Substantia nigra (tissue), 51 donors: ENCODE measurements at places on chromosomes 11 and 22.

- no peak for DNase-seq
These were observed 75.4 kb downstream of the AASDHPPT start for GRCh38 chr11:106152824-106153223.

GRCh38 chr11:72581067-72581466 is 93.2 kb downstream of the PDE2A start:
- DNase-seq, result no peak

DNA sequence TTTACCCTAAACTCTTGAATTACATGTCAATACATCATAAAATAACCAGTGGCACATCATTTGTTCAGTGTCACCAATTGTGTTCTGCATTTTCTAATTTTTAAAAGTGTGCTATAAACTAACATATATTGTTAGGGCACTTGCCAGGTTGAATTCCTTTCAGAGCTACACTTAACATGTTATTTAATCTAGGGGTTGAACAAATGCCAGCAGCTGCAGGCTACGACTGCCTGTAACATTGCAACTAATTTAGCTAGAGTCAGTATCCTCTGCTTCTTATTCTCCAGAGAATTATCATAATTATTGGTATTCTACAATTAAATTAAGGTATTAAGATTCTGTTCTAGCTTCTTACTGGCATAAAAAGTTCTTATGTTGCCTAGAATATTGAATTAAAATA is 46.4 kb upstream of the ARHGAP42 start:
- DNase-seq, result no peak

DNA sequence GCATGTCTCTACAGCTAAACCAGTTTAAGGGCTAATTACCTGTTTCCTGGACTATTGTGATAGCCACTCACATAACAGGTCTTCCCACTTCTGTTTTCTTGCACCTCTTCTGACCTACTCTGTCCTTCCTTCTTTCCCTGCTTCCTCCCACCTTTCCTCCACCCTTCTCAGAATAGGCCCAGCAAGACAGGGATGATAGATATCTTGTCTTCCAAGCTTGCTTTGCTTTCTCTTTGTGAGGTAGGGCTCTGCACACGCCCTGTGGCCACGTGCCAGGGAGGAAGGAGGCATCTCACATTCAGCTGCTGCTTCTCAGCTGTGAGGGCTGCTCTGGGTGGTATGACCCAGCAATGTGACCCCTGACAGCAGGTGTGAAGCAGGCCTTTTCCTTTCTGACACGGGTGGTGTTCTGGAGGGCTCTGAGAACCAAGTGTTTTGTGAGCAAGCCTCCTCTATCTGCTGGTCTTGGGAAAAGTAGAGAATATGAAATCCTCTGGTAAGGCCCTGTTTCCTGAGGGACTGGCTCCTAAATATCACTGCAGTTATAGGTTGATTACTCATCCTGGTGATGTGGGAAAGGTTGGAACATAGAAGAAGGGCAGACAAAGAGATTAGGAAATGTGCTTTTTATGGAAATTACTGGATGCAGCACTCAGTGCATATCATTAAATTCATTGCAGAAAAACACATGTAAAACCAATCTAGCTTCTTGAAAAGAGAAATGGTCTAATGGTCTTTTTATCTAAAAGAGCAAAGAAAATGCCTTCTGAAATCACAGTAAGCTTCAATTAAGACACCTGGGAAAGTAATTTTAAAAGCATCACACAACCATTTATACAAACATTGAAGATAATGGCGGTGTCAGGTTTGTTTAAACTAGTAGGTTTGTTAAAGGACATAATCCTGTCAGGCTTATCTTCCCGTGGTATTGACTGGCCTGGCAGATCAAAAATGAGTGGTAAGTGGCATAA is 8.5 kb downstream of the AMOTL1 start:
- DNase-seq, result no peak

DNA sequence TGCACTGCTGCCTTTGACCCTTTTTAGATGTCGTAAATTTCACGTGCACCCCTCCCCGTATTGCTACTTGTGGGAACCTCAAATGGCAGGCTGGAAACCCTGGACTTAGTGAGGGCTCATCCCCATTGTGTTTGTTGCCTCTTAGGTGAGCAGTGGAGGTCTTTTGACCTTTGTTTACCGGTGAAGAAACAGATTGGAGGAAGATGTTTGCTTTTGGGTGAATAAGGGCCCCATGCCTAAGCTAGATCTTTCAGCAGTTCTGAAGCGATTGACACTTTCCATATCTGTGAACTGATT is 782 bp downstream of the SMARCB1 start:
- DNase-seq, result no peak

DNA sequence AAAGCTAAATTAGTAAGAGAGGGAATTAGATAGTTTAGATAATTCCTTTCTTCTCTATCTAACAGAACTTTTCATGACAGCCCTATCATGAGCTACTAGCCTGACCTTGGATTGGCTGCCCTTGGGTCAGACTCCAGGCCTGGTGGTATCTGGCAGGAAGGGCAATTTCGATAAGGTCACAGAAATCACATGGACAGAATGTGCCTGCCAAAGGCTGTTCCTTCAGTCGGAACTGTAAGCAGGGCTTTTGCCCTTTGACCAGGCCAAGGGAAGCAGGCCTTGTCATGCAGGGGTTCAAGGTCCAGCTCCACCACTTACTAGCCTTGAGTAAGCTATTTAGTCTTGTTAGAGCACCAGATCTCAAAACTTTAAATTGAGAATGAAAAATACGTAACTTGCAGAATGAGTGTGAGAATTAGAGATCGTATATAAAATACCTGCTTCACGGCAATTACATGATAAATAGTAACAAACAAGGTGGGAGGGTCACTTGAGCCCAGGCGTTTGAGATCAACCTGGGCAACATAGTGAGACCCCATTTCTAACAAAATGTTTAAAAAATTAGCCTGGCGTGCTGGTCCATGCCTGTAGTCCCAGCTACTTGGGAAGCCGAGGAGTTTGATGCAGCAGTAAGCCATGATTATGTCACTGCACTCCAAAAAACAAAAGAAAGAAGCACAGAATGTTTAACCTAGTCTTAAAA is 60.8 kb upstream of the SC5D start:
- no peak for DNase-seq

GRCh38 chr22:38866399-38867123 is 5.5 kb downstream of the CBX6 start:
- no peak for DNase-seq

- DNase-seq, result no peak
These were observed 118.7 kb downstream of the ST3GAL4 start for GRCh38 chr11:126474220-126474619.

- no peak for DNase-seq
These were observed 3.9 kb downstream of the ABTB2 start for GRCh38 chr11:34353881-34354280.

DNA sequence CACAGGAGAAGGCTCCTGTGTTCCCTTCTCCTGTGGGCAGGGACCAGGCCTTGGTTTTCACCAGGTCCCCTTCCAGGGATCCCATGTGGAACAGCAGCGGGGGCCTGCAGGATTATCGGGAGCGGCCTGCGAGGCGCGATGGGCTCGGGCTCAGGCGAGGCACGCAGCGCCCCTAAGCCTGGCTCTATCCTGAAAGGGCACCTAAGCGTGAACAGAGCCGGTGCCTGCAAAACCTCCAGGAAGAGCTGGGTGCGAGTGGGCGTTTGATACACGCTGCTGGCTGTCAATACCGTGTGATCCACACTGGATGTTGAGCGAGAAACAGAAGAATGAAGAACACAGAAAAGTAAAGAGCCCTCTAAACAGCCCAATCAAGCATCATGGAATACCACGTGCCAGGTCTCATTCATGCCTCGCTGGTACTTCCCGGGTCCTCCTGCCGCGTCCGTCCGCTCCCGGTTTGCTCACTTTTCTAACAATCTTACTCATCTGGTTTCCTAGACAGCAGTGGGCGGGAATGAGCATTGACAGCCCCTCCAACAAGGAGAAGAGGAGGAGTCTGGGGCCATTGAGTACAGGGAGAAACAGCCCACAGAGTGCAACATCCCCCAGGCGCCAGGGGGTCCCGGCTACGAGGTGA is 12.5 kb downstream of the OSBPL5 start:
- DNase-seq, result no peak

DNA sequence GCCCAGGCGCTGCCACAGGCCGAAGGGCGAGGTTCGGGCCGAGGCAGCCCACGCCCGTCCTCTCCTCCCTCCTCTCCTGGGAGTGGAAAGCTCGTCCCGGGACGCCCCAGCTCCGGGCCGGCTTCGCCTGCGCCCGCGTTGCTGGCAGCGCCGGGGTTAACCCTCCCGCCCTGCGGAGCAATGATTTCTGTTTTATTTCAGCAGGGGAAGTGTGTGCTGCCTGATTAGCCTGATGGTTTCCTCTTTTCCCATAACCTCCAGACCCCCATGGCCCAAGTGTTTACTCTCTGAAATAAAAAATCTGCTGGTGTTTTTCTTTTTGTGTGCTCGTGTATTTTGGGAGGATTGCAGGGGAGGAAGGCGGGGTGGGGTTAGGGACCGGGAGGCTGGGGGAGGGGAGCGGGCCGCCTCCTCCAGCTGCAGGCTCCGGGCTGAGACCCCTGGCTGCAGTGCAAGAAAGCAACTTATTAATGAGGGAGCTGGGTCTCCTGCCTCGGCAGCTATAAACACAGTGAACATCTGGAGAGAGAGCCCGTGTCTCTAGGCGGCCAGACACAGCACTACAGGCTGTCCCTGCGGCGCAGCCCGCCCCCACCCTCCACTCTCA is 38.6 kb downstream of the ETS1 start:
- DNase-seq, result no peak

- DNase-seq, result no peak
These were observed 23.5 kb downstream of the UBE2L3 start for GRCh38 chr22:21590809-21591641.

- DNase-seq, result no peak
These were observed 10.4 kb downstream of the SPON1 start for GRCh38 chr11:13972944-13973343.

GRCh38 chr11:86891036-86891435 is 64.2 kb downstream of the FZD4 start:
- DNase-seq, result no peak

GRCh38 chr22:22773979-22774604 is 113.5 kb upstream of the IGLL5 start:
- no peak for DNase-seq

- no peak for DNase-seq
These were observed 7.1 kb upstream of the TMA7B start for GRCh38 chr22:39953101-39953500.

DNA sequence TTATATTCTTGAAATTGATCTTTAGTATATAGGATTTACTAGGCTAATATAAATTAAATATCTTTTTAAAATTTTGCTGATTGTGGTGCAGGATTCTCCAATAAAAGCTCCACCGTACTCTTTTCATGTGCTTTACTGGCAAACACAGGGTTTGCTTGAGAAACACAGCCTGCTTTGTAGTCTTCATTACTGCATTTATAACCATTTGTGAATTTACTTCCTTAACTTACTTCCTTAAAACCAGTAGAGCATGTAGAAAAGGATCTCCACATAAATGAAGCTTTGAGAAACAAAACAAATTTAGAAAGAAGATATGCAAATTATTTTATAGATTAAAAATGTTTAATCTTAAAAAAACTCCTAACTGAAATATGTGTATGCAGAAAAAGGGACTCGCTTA is 28.8 kb downstream of the SWAP70 start:
- no peak for DNase-seq

GRCh38 chr22:41846268-41846987 is 13.5 kb downstream of the SREBF2 start:
- no peak for DNase-seq

- no peak for DNase-seq
These were observed 9.0 kb upstream of the PCF11 start for GRCh38 chr11:83147895-83148294.

DNA sequence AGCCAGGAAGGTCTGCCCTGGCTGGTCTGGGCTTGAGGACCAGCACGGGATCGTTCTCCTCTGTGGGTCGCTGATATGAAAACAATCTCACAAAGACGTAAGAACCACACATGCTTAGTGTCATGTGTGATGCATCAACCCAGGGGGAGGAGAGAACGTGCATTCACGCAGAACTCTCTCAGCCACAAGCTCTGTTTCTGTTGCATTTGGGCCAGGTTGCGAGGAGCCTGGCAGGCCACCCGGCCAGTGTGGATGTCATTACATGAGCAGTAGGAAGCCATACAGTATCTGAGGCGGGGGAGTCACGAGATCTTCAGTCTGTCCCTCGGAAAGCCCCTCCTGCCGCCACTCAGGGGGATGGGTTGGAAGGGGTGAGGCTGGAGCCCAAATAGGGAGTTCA is 53.1 kb upstream of the KCNQ1OT1 start:
- no peak for DNase-seq

- DNase-seq, result no peak
These were observed 82.9 kb upstream of the THY1 start for GRCh38 chr11:119505861-119506260.

- no peak for DNase-seq
These were observed 91.5 kb upstream of the PRDM11 start for GRCh38 chr11:45054956-45055355.

DNA sequence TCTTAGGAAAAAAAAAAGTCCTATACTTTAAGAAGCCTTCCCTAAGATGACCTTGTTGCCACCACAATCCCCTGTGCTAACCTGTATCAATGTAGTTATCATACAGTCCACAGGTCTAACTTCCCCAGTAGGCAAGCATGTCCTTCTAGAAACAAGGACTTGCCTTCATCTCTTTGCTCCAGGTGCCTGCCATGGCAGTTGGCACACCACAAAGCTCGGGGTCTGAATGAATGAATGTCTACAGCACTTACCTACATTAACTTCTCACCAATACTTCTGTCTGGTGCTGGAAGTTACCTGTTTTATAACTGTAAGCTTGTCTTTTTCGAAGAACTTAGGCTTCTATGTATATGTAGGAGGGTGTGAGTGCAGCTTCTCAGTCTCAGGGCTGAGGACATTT is 23.4 kb downstream of the CLPB start:
- no peak for DNase-seq

GRCh38 chr22:45786726-45787125 is 115.1 kb downstream of the ATXN10 start:
- no peak for DNase-seq

DNA sequence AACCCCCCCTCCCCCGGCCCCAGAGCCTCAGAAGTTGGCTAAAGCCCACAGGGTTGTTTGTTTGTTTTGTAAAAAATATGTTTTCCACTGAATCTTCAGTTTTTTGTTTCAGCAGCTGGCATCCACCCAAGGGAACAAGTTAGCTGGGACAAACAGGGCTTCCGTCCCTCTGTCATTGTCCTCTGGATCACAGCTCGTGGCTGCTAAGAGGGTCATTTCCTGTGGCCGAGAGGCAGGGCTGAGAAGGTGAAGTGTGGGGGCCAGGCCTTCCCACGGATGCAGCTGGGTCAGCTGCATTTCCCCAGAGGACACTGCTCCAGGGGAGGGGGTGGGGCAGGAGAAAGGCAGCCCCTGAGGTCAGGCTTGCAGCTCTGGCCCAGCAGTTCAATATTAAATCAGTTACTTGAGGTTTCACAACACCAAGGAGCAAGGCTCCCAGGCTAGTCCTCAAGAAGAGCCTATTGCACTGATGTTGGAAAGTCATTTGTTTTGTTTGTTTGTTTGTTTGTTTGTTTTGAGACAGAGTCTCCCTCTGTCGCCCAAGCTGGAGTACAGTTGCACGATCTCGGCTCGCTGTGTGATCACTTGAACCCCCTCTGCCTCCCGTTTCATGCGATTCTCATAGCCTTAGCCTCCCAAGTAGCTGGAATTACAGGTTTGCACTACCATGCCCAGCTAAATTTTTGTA is 34.4 kb upstream of the SMTN start:
- no peak for DNase-seq
